Stomach (tissue), 19 donors: ENCODE measurements at places on chromosomes 4 and X.

- H3K27me3 ChIP-seq: no peaks in the 10 kb centered on the region
- H3K36me3 ChIP-seq: no peaks in the 10 kb centered on the region
- H3K4me3 ChIP-seq: no peak overlapping the region
- DNase-seq: no peak
- H3K4me1 ChIP-seq: no peaks in the 10 kb centered on the region
- H3K27ac ChIP-seq: no peak overlapping the region
Measured at GRCh38 chr4:116389139-116389538, 696.2 kb downstream of the TRAM1L1 start.

- no peaks in the 10 kb centered on the region for H3K4me1 ChIP-seq
- no peak for DNase-seq
- H3K36me3 ChIP-seq: no peaks in the 10 kb centered on the region
- H3K4me3 ChIP-seq: no peak overlapping the region
Measured at GRCh38 chr4:56086073-56086541, 137.4 kb downstream of the CEP135 start.

GRCh38 chrX:55486736-55487135 lies 2.9 kb downstream of the USP51 start:
- no peak overlapping the region for H3K4me3 ChIP-seq
- DNase-seq: peak; percentile 18
- no peaks in the 10 kb centered on the region for H3K27me3 ChIP-seq
- H3K36me3 ChIP-seq: no peaks in the 10 kb centered on the region
- H3K4me1 ChIP-seq: no peaks in the 10 kb centered on the region

DNA sequence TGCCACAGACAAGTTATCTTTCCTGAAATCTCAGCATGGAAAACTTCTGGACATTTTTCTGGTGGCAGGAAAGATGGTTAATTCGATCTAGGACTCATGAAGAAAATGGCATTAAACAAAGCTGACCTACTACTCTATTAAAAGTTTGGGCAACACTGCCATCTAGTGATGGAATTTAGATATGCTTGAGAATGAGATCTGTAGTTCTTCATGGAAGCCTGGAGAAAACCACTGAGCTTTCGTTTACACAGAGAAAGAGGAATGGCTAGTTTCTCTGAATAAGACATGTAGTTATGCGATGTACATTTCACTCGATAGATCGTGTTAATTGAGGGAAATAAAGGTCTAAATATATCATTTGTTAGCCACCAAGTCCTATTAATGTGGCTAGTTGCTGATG lies 51.7 kb upstream of the CHRDL1 start:
- H3K36me3 ChIP-seq: no peaks in the 10 kb centered on the region
- H3K27ac ChIP-seq: no peak overlapping the region
- no peaks in the 10 kb centered on the region for H3K4me1 ChIP-seq
- peak; percentile 86 for DNase-seq
- peaks cover 13% of the 10 kb centered on the region for H3K27me3 ChIP-seq

DNA sequence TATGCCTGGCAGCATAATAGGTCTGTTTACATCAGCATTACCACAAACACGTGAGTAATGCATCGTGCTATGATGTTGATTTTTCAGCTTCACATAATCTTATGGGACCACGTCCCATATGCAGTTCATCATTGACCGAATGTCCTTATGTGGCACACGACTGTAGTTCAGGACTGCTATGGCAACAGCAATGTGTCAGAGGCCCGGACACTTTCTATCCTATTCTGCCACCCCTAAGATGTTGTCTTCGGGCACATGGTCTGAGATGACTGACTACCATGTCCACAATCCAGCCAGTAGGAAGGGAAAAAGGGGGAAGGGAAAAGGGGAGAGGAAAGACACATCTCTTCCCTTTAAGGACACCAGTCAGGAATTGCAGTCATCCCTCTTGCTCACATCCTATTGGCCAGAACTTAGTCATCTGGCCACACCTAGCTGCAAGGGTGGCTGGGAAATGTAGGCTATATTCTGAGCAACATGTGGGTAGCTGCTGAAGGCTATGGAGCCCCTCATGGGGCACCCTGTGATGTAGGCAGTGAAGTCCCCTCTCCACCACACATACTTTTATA lies 196.0 kb upstream of the RBPJ start:
- H3K4me1 ChIP-seq: no peaks in the 10 kb centered on the region
- no peaks in the 10 kb centered on the region for H3K36me3 ChIP-seq
- DNase-seq: no peak
- H3K27ac ChIP-seq: no peak overlapping the region
- no peaks in the 10 kb centered on the region for H3K27me3 ChIP-seq

- no peaks in the 10 kb centered on the region for H3K36me3 ChIP-seq
- no peaks in the 10 kb centered on the region for H3K27me3 ChIP-seq
- no peak for DNase-seq
- peak overlapping the region; percentile 90 for H3K27ac ChIP-seq
- H3K4me3 ChIP-seq: peak overlapping the region; percentile 89
Measured at GRCh38 chr4:70992391-70992881, 1.0 kb upstream of the DCK start.

DNA sequence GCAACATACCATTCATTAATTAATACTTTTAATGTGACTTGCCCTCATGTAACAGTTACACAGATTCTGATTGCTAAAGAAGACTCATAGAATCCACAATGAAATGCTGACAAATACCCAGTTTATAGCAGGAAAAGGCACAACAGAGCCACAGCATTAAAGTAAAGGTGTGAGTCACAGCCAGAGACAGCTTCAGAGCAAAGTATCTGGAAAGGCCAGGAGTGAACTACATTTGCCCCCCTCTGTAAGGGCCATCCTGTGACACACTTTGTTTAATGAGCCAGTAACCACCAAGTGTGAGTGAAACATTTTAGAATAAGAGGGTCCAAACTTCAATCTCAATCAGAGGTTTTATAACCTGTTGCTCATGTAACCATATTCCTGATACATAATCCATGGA lies 133.8 kb upstream of the TACR3 start:
- H3K27ac ChIP-seq: no peak overlapping the region
- no peak for DNase-seq
- no peaks in the 10 kb centered on the region for H3K27me3 ChIP-seq
- H3K4me1 ChIP-seq: no peaks in the 10 kb centered on the region
- no peak overlapping the region for H3K4me3 ChIP-seq

DNA sequence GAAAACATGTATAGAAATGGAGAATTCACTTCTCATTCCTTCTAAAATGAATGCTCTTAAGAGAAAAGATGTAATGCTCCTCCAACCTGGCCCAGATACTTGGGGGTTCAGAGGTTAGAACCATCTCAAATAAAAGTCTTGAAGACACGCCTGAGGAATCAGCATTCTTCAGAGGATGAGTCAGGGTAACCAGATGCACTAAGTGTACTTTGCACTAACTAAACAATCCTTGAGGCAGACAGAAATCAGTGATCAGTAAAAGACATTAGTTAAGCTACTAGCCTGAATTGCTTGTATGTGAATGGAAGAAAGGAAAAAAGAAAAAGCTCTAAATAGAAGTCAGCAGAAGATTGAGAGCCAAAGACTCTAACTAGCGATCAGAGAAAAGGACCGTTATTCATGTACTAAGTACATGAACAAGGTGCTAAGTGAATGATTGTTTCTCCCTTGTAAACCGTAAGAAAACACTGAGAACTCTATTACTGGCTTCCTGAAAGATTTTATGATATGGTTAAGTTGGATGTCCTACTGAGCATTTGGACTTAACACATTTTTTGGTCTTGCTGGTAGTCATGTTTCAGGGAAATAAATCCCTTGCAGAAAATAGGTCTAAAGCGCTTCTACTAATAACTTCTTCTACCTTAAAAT lies 738.3 kb downstream of the STPG2 start:
- no peak overlapping the region for H3K4me3 ChIP-seq
- no peak overlapping the region for H3K27ac ChIP-seq
- no peaks in the 10 kb centered on the region for H3K27me3 ChIP-seq
- no peaks in the 10 kb centered on the region for H3K4me1 ChIP-seq
- no peaks in the 10 kb centered on the region for H3K36me3 ChIP-seq
- no peak for DNase-seq

- no peak overlapping the region for H3K4me3 ChIP-seq
- H3K4me1 ChIP-seq: no peaks in the 10 kb centered on the region
- DNase-seq: no peak
- H3K27me3 ChIP-seq: no peaks in the 10 kb centered on the region
- no peak overlapping the region for H3K27ac ChIP-seq
Measured at GRCh38 chrX:121128925-121129877, 81.8 kb downstream of the GLUD2 start.

DNA sequence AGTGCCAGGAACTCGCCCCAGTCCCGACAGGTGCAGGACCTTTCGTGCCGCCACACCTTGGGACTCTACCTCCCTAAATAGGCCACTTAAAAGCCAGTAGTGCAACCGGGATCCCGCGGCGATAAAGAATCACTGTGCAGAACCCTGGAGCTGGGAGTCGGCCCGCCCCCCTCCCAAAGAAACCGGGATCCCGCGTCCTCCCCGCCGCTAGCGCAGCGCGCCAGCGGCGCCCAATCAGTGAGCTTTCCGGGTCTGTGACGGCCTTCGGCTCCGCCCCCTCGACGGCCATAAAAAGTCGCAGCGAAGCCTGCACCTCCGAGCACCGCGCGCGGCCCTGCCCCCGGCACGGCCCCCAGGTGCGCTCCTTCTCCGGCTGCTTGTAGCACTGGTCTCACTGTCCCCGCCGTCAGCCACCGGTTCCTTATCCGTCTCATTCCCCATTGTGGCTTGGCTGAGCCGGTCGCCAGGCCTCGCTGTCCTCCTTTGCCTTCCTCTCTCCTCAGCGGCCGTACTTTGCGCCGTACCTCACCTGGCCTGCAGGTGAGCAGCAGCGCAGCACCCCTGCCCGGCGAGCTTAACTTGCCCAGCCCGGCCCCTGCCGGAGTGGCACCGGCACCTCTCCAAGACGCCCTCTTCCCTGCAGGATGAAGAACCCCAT lies at the start of gene LRAT:
Gene LRAT (plus strand): TSS at position 318 of the 658 bp plus-strand sequence. CDS start 327 bp downstream, at position 645.
- peaks cover 38% of the 10 kb centered on the region for H3K4me1 ChIP-seq
- H3K27me3 ChIP-seq: peaks cover 58% of the 10 kb centered on the region
- H3K36me3 ChIP-seq: no peaks in the 10 kb centered on the region
- peak; percentile 89 for DNase-seq

DNA sequence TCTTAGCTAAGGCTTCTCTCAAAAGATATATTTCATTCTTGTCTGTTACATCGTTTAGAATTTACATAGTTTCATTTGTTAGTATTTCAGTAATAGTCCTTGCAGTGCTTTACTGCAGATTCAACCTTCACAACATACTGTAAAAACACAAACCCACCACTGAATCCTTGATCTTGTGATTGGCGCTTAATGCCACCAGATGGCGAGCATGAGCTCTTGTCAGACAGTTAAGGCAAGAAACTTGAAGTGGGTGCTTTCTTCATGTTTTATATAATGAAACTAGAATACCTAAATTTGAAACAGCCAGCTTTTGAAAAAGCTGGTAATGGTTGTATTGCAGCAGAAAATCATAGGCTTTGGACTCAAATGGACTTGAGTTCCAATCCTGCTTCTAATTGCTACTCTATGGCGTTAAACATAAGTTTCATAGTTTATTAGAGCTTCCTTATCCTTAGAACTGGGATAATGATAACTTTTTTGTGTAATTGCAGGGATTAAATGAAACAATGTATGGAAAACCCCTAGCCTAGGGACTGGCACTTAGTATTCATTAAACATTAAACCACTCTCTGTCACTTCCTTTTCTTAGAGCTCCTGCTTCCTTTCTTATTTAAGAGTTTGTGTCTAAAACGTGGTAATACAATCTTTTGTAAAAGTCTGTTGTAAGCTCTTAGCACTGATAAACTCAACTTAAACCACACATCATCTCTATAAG lies 95.1 kb downstream of the USP9X start:
- H3K36me3 ChIP-seq: peaks cover 13% of the 10 kb centered on the region
- no peak overlapping the region for H3K4me3 ChIP-seq
- no peak overlapping the region for H3K27ac ChIP-seq
- no peaks in the 10 kb centered on the region for H3K27me3 ChIP-seq
- peaks cover 11% of the 10 kb centered on the region for H3K4me1 ChIP-seq
- peak; percentile 84 for DNase-seq

GRCh38 chr4:137394018-137394417 lies 138.3 kb downstream of the PCDH18 start:
- H3K36me3 ChIP-seq: no peaks in the 10 kb centered on the region
- H3K4me3 ChIP-seq: no peak overlapping the region
- peaks cover 3% of the 10 kb centered on the region for H3K4me1 ChIP-seq
- no peak overlapping the region for H3K27ac ChIP-seq
- no peaks in the 10 kb centered on the region for H3K27me3 ChIP-seq

DNA sequence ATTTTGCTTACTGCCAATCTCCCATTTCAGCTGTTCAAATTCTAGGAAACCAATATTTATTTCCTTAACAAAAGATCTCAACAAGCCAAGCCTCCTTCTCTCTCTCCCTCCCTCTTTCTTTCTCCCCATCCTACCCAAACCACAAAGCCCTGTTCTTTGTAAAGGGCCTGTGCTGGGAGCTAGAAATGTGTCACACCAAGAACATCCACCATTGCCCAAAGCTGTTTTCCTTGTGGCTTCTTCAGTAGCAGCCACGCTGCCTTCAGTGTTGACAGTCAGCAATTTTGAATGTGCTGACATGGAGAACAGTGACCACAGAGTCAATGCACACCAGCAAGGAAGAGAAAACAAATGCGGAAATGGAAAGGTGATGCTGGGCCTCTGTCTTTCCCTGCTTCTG lies 203.0 kb downstream of the MAML3 start:
- H3K36me3 ChIP-seq: no peaks in the 10 kb centered on the region
- no peak for DNase-seq
- no peak overlapping the region for H3K4me3 ChIP-seq

GRCh38 chr4:47624031-47624441 lies 139.0 kb downstream of the ATP10D start:
- no peaks in the 10 kb centered on the region for H3K36me3 ChIP-seq
- H3K4me1 ChIP-seq: no peaks in the 10 kb centered on the region
- no peak overlapping the region for H3K4me3 ChIP-seq
- no peak for DNase-seq

- peak overlapping the region; percentile 87 for H3K27ac ChIP-seq
- no peaks in the 10 kb centered on the region for H3K27me3 ChIP-seq
- no peaks in the 10 kb centered on the region for H3K36me3 ChIP-seq
- peaks cover 14% of the 10 kb centered on the region for H3K4me1 ChIP-seq
- DNase-seq: peak; percentile 82
Measured at GRCh38 chr4:155667568-155668511, 1.2 kb downstream of the GUCY1A1 start.

GRCh38 chr4:166506051-166506450 lies 633.0 kb downstream of the TLL1 start:
- H3K27ac ChIP-seq: no peak overlapping the region
- H3K27me3 ChIP-seq: no peaks in the 10 kb centered on the region
- no peak overlapping the region for H3K4me3 ChIP-seq
- no peaks in the 10 kb centered on the region for H3K36me3 ChIP-seq
- H3K4me1 ChIP-seq: no peaks in the 10 kb centered on the region
- no peak for DNase-seq

DNA sequence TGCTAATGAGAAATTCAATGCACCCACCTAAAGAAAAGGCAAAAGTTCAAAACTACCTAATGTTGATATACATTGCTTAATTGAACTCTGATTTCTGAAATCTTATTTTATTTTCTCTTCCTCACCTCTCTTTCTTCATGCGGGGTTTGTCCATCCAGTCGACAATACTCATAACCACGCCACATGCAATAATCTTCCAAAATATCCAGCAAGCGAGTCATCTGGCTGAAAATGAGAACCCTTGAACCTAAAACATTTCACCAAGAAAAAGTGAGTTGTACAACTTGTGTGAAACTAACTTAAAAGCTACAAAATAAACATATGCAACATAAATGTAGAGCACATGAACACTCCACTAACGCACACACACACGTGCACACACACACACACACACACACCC lies 26.7 kb downstream of the SMARCA1 start:
- DNase-seq: no peak
- H3K36me3 ChIP-seq: peaks cover 41% of the 10 kb centered on the region
- no peaks in the 10 kb centered on the region for H3K27me3 ChIP-seq
- no peaks in the 10 kb centered on the region for H3K4me1 ChIP-seq
